MG63 (cell line): ENCODE measurements at places on chromosomes 3 and 15.

DNA sequence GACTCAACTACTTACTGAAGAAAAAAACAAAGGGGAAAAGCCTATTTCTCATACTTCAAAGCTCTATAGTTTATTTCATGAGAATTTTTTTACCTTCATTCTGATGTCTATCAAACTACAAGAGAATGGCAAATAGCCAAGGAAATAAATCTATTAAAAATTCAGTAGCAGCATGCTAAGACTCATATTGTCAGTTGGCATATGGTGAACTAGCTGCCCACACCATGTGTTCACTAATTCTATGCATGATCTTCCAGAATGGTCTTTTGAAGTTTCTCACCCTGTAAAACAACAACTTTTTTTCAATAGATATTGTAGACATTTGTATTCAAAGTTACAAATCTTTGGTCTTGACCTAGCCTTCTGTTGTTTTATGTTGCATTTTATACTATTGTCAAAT, 386.2 kb downstream of the RSL24D1 start:
- DNase-seq: no peak

DNA sequence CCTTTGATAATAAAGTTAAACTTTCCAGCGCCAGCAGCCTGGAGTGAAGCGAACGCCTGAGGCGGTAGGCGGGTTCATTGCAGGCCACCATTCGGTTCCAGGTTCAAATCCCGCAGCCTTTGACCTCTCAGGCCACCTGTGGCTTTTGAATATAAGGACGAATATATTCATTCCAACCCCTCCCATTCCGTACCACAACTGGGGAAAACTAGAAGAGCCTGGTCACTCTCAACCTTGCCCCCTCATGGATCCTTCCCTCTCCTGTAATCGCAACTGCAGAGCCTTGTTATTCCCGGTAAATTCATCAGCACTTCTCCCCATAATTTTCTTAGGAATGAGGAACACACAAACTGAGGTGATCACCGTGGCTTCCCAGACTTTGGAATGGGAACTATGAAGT, 35.2 kb downstream of the ZIC4 start:
- no peak for DNase-seq

DNA sequence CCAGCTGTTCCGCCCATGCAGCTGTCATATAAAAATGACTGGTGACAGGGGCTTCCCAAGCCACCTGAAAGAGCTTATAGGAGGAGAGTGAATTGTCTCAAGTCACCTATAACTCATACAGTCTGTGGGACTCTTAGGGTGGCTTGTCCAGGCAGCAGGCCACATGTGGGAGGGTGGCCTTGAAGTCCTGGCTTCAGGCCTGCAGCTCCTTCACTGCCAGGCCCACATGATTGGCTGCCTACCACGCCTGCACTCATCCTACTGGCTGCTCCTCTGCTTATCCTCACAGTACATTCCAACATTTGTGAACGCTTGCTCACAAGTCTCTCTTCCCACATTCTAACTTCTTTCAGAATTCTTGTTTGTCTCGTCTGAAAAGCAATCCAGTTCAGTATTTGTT, 41.1 kb upstream of the TIPARP start:
- peak; percentile 39 for DNase-seq

- DNase-seq: no peak
These were observed 24.7 kb downstream of the SLC24A1 start for GRCh38 chr15:65646486-65646885.

DNA sequence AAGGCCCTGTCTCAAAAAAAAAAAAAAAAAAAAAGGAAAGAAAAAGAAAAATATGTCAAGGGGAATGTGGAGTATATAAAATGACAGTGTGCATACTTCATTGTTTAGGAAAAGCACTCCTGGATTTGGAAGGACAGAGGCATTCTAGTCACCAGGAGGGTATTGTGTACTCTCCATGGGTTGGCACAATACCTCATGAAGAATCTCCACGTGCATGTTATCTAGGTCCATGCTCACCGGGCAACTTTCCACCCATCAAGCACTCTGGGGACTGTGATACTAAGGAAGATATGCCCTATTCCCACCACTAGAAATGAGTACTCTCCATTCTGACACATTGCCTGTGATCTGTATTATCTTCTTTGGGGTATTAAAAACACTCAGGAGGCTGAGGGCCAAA, 15.4 kb upstream of the KPNA1 start:
- DNase-seq: no peak

DNA sequence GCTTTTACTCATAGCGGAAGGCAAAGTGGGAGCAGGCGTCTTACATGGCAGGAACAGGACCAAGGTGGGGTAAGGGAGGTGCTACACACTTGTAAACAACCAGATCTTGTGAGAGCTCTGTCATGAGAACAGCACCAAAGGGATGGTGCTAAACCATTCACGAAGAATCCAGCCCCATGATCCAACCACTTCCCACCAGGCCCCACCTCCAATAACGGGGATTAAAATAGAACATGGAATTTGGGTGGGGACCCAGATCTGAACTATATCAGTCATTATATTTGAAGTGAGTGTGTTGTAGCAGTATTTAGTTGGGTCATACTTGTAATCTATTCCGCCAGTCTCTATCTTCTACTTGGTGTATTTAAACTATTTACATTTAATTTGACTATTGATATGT, 190.9 kb downstream of the RPLP1 start:
- DNase-seq: no peak
